ENCODE measurements at places on chromosomes 3 and 15.

DNA sequence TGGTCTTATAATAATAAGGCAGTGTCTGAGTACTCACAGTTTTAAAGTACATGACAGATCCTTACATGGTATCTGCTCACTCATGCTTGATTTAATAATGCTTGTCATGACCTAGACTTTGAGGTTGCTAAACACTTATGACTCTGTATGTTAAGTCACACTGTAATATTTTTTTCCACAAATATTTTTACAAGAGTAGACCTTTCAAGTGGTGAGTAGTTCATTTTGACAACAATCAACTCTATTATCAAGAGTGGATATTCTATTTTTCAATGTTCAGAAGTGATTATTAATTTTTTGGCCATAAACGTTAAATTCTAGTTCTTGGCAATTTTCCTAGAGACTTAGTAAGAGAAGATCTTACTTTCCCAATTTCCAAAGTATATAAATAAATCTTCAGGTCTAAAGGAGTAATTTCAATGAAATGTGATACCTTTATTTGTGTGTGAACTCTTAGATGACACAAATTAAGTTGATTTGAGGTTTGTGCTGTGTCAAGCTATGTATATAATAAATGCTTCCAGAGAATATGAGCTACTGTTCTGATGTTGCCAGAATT lies 104.5 kb downstream of the NLGN1 start:
- DNase-seq: no peak

DNA sequence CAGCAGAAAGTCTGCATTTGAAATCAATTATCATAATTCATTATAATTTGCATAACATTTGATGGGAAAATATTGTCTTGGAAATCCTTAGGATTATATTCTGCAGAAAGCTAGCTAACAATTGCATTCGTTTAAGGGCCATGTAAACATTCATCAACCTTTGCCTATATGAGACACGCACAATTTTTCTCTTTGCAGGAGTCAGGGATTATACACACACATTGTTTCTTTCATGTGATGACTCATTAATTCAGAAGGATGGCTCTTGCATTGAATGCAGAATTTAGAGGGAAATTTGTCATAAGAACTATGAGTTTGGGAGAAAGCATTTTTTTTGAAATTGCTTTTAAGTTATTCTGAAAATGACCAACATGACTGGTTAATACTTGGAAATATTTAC lies 844.7 kb downstream of the DIPK2A start:
- DNase-seq: no peak

GRCh38 chr3:126002189-126002588 lies 33.2 kb downstream of the ROPN1B start:
- no peak for DNase-seq

DNA sequence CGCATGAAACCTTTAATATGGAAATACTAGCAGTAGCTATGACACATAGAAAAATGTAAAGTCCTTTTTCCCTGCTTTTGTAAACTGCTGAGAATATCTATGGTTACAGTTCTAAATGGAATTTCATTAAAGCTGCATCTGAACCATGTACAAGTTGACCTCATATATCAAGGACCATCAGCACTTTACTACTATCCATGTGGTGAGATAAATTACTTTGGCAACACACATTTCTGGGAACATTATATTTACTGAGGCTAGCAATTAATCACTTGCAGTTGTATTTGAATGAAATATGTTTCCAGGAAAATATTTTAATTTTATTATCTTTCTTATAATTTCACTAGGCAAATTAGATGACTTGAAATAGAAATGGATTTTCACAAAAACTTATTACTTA lies 545.5 kb downstream of the NAALADL2 start:
- no peak for DNase-seq

DNA sequence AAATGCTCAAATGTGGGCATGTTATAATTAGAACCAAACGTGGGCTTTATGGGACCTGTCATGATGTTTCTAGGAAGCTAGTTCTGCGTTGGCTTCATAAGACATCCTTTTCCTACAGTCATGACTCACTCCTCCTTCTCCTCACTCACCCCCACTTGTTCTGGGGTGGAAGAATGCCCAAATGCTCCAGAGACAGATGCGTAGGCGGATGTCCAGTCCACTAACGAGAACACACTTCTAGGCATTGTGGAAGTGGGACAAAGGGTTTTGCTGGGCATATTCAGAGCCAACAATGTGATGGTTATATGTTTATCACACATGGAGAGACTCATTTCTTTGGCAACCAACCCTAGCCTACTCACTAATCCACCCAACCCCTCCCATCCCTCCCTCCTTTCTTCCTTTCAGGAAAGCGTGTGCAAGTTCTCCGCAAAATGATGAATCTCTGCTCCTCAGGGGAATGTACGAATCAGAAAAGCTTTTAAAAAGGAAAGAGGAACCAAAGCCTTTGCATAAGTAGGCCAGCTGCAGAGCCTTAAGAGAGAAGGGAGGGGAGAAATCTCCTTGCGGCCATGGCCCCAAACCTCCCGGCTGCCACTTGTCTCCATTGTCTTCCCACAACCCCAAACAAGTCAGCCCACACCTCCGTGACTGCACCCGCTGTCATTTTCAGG lies 123.0 kb upstream of the SPRED1 start:
- DNase-seq: no peak

DNA sequence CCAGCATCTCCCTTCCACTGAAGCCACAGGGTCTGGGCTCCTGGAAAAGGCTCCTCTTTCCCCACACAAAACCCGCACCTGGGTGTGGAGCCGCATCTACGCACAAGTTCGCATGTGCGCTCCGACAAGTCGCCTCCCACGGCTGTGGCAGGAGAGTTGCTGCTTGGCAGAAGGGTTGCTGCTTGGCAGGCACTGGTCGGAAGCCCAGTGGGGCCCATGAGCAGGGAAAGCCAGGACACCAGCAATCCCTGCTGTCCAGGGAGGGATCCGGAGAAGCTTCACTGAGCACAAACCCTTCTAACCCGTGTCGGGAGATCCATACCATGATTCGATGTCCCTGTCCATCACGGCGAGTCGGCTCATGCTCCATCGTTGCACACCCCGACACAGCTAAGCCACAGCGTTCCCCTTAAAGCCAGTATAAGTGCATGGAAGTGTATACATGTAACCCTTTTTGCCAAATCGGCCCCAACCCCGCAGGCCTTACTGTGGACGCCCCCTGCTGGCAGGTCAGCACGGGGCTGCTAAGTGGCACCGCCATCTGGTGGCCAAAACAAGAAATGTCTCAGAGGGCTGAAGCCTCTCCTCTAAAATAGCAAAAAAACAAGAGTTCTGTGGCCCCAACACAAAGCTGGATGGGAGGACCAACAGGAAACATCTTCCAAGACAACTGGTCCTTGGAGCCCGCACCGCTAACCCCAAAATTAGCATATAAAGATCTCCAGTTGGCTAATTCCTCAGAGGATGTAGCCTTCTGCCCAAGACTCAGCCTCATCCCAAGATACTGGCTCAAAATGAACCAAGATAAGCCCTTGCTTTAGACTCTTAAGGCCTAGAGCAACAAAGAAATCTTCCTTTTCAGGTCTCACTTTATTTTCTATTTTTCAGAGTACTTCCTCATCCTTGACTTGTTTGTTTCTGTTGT lies 8.3 kb downstream of the ANKRD63 start:
- peak; percentile 86 for DNase-seq

- no peak for DNase-seq
These were observed 19.4 kb downstream of the GNB5 start for GRCh38 chr15:52171807-52172206.

GRCh38 chr3:18900994-18901393 lies 247.3 kb upstream of the KCNH8 start:
- no peak for DNase-seq

DNA sequence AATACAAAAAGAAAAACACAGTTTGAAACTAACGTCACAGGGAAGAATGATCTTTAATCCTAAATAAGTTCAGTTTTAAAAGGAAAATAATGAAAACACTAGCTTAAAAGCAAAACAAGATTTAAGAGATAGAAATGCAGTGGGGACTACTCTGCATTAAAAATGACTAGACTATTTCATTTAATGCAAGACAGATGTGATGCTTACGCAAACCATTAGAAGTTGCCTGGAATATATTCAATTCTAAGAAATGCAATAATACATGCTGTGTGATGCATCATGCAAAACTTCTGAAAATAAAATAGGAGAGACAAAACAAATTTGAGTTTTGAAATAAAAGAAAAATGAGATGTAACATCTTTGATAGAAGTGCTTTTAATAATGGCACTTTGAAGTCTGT lies 97.6 kb upstream of the STRIT1 start:
- no peak for DNase-seq

DNA sequence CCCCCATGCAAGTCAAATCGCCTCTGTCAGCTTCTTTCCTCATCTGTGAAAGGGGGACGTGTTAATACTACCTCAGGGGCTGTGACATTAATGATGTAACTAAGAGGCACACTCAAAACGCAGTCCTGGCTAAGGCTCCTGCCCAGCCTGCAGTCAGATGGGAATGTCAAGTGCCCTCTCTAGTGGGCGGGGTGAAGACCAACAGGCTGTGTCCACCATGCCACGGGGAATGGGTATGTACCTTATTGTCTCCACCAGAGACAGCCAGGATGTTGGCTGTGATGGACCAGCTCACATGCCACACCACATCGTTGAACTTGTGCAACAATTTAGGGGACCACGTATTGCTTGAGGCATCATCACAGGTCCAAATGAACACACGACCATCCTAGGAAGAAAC lies 11.0 kb upstream of the GHRL start:
- no peak for DNase-seq

GRCh38 chr3:172524611-172525010 lies 1.4 kb upstream of the TNFSF10 start:
- DNase-seq: no peak

GRCh38 chr3:124722589-124722988 lies 7.7 kb upstream of the UMPS start:
- DNase-seq: no peak

- DNase-seq: no peak
These were observed 56.1 kb downstream of the CRTC3 start for GRCh38 chr15:90585863-90586262.

DNA sequence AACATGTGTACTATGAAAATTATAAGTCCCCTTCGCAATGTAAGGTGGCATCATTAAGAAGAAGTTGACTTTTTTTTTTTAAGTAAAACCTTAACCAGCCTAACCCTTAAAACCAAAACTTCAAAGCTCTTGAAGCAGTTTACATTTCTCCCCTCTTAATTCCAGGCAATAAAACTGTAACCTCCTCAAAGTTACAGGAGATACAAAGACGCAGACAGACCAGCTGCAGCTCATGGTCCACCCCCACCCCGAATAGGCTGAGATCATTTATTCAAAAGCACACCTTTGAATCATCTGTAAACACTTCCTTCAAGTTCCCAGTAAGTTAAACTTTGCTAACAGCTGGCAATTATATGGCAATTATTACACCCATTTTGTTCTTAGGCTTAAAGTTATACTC lies 414.5 kb downstream of the ERC2 start:
- DNase-seq: no peak

- DNase-seq: no peak
These were observed 1005.2 kb upstream of the CADM2 start for GRCh38 chr3:83953417-83954089.

DNA sequence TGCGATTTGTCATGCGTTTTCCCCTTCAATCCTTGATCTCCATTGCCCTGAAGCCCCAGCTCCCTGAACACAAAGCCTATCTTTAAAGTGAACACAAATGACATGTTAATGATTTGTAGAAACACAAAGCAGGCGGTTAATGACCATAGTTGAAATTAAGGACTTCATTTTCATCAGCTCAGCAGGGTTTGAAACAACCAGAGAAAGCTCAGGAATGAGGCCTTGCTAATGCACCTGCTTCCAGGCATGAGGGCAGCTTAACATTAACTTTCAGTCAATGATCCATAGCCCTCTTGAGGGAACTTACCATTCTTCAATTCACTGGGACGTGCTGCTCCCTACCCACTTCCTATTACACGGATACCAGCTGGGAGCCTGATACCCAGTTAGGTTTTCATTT lies 427.2 kb upstream of the CBLB start:
- no peak for DNase-seq

DNA sequence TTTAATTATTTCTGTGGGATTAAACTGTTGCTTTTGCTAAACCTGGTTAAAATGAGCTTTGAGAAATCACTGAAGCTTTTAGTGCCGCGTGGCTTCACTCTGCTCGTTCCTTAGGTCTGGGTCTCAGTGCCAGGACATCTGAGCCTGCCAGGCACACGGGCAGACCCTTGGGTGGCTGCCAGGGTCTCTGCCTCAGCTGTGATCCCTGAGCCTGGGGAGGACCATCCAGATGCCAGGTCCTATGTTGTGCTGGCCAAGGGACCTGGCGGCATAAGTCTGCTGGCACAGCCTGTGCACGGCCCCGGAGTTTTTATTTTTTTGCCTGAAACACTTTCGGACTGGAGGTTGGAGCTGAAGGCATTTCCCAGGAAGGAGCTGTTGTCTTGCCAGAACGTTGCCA lies 328.1 kb downstream of the LRTM1 start:
- no peak for DNase-seq

DNA sequence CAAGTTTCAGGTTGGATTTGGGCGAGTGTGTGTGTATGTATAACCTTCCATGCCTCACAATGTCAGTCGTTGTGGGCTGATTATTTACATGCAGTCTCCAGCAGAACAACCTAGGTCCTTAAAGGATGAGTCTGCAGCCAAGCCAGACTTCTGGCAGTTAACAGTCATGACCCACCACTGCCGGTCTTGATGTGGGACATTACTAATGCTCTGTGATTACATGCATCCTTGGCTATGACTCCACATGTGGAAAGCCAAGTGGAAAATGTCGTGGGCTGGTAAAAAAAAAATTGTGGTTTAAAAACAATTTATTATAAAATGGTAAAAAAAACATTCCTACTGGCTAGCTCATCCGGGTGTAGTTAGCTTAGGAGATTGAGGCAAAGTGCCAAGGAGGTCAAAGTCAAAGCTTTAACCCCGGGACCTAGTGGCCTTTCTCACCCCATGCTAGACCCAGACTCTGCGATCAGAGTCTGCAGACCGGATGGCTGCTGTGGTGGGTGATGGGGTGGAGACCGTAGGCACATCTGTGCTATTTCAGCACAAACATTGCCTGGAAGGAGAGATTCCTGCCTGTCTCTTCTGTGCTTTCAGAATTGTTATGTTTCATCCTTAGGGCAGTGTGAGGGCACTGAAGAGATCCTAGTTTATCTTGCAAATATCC lies 6.8 kb downstream of the RARRES1 start:
- no peak for DNase-seq

- DNase-seq: no peak
These were observed 19.9 kb upstream of the TATDN2 start for GRCh38 chr3:10228248-10228950.

- DNase-seq: no peak
These were observed 290.4 kb upstream of the TBL1XR1 start for GRCh38 chr3:177487635-177488186.

- DNase-seq: no peak
These were observed at the start of gene ANKDD1A for GRCh38 chr15:64911311-64912186. Gene ANKDD1A (plus strand): TSS chr15:64911902. CDS start chr15:64911931, 29 bp downstream.

GRCh38 chr3:159751752-159752151 lies 236.9 kb upstream of the IL12A start:
- DNase-seq: no peak

DNA sequence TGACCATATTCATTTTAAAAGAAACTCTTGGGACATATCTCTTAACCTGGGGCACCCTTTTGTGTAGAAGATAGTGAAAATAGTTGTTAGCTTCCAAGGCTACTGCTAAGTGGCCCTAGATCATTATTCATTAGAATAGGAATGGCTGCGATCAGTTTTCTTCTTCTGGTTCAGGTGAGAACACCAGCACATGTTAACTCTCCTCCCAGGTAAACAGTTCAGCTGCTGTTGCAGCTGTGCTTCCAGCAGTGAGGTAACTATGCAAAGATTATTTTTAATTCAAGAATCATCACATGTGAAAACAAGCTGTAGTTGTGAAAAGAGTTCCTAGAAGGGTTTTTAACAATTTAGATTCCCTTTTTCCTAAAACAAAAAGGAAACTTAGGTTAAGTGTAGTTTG lies 43.3 kb downstream of the ZPLD1 start:
- DNase-seq: no peak
